BJ (cell line): ENCODE measurements at places on chromosomes 2 and 18.

- DNase-seq, result no peak
Observed at GRCh38 chr2:10525573-10526265, 77.6 kb upstream of the ODC1 start.

DNA sequence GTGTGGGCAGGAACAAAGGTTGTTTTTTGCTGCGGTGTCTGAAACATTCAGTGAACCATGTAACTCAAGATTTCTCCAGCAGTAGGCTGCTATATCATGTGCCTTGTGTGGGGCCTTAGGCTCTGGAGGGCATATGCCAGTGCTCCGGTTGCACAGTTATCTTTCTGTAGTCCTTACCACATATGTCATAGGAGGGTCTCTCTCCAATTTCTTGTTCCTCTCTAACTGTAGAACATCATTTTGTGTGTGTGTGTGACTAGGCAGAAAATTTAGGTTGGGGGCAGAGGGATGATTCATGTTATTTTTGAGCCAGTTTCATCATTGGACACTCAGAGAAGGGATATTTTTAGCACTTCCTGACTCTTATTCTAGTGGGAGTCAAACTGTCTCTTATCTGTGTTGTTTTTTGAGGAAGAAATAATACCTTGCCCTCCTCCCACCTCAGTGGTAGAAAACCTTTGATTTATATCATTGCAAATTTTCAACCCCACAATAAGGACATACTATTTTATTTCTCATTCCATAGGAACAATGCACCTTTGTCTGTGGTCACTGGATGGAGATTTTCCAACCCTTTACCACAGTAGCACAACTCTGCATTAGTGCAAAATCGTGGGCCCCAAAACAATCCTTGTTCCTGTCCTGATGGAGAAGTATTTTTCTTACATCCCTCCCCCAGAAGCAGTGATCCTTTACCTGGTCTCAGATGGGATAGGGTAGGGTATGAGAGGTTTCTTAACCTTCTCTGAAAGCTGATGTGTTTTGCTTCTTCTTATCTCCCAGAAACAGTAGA, 113.9 kb downstream of the CCDC74A start:
- no peak for DNase-seq

- DNase-seq, result no peak
Observed at GRCh38 chr18:70411307-70411706, 122.5 kb downstream of the SOCS6 start.

DNA sequence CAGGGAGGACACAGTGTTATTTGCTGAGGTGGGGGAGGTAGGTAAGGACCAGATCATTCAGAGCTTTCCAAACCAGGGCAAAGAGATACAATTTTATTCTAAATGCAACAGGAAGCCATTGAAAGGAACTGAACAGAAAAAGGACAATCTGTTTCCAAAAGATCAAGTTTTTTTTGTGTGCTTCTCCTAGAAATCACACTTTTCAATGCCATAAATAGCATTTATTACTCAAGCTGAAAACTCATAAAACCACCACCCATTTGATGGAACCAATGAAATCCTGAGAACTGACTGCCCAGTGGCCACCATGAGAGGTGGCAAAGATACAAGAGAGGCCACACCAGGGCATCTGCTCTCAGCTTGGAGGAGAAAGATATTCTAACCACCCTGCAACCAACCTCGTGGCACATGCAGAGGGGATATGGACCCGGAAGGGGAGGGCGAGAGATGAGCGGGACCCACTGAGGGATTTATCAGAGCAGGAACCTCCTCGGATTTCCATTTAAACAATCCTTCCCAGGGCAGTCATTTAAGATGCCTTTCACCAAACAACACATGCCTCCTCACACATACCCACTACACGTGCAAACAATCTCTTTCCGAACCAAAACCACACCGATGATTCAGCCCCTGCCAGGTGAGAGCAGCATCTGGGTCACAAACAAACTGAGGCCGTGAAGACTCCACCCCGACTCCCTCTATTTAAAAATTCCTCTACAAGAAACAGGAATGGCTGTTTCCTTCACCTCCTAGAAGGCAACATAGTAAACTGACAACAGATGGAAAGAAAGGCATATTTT, 8.8 kb downstream of the CYB5A start:
- no peak for DNase-seq

DNA sequence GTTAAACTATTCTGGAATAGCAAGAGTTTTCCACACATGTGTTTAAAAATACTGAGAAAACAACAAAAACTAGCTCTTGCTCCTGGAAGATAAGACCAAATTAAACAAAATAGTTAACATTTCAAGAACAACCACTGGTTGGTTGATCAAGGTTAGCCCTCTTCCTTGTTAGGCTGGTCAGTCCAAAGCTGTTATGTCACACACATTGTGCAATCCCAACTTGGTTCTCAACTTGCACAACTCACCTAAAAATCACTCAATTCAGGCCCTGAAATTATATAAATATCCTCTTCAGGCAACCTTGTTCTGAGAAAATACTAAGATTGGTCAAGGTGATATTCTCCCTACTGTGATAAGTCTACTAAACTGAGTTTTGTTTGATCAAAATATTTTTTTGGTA, 169.7 kb upstream of the LRP1B start:
- DNase-seq, result no peak

- DNase-seq, result no peak
Observed at GRCh38 chr2:167749660-167750059, 497.7 kb downstream of the STK39 start.

DNA sequence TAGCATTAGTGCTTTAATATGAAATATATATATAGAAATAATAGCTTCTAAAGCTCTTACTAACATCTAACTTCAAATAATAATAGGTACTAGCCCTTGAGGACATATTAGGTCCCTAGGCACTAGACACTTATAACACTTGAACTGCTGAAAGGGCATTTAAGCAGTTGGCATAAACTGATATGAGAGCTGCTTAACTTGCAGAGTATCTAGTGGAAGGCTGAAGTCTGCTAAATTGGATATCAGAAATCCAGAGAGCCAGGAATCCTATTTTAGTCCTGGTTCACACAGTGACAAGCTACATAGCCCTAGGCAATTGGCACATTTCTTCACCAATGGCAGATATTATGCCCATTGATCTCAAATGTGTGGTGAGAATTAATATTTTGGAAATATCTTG, 326.9 kb upstream of the UBE2E3 start:
- DNase-seq, result no peak

- no peak for DNase-seq
Observed at GRCh38 chr18:12973562-12974213, 17.5 kb upstream of the CEP192 start.

- no peak for DNase-seq
Observed at GRCh38 chr2:241198381-241199279, 10.2 kb downstream of the ANO7 start.

DNA sequence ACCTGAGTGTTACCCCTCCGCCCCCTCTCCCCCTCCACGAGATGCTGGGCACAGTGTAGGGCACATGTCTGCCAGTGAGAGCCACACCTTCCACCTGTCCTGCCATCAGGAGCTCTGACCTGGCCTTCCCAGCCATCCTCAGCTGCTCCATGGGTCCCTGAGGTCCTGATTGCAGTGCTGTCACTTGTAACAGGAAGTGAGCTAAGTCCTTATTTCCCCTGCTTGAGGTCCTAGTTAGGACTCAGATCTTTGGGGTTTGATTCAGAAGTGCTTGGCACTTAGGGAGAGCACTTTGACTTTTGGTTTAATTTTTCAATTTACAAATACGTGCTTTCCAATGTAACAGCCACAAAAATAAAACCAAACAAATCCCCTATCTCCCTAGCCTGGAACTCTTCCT, 125.5 kb downstream of the WDSUB1 start:
- no peak for DNase-seq

- DNase-seq, result no peak
Observed at GRCh38 chr2:37663390-37663789, 8.1 kb downstream of the CDC42EP3 start.

DNA sequence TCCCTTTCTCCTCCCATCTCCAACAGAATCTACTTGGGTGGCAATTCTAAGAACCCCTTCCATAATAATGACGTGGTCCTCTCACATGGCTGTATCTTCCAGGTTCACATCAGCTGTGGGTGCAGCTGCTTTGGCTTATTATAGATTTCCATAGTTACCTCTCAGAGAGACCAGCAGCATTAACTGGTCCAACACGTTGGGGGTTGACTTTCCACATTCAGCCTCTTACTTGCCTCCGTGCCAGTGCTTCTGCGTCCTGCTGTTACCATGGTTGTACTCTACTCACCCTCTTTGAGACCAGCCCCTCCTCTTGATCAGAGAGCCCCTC, 570.7 kb downstream of the PLCL1 start:
- DNase-seq, result no peak

GRCh38 chr2:43041661-43042360, 184.6 kb downstream of the ZFP36L2 start:
- DNase-seq, result peak; percentile 89

DNA sequence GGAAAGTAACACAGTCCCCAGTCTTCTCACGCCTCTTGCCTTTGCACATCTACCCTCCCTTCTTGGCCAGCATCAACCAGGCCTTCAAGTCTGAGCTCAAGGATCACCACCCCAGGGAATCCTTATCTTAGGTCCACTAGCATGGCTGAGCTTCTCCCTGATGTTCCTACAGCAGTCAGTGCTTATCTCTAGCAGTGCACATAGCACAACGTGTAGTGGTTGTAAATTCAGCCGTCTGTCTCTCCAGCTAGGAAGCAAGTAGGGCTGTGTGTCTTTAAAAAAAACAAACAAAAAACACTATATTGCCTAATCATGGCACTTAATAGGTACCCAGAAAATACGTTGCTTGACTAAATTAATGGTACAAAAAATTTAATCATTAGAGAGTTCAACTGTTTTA, 29.2 kb downstream of the KCNG3 start:
- no peak for DNase-seq

DNA sequence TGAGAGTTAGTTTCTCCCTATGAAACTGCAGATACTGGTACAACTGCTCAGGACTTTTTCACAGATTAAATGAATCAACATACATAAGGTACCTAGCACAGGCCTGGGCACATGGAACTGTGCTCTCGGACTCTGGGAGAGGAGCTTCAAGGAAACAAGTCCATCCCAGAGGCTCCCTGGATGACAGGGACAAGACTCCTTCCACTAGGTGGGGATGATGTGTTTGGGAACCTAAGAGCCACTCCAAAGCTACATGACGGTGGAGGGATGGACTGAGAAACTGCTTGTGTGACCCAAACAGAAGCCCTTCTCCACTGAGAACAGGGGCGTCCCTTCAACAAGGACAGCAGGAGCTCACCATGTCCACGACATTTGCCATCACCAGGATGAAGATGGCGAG, 37.1 kb downstream of the CENPO start:
- no peak for DNase-seq

- no peak for DNase-seq
Observed at GRCh38 chr2:198008230-198008629, 203.8 kb downstream of the PLCL1 start.

- peak; percentile 94 for DNase-seq
Observed at GRCh38 chr2:237278568-237278967, 135.4 kb downstream of the COL6A3 start.

DNA sequence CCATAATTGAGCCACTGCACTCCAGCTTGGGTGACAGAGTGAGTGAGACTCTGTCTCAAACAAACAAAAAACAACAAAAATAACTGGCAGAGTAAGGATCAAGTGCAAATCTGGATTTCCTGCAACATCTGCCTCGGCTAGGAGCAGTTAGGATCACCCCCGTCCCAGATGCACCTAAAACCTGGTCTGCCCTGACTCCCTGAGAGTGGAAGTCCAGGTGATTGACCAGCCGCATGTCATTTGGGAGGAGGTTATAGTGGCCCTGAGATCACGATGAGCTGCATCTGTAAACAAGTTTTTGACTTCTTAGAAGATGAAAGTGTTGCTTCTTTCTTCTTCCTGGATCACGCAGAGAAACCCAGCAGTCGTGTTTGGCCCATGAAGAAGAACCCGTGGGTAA, 5.0 kb upstream of the ESPNL start:
- DNase-seq, result no peak

- no peak for DNase-seq
Observed at GRCh38 chr2:233323851-233324250, 16.2 kb downstream of the SAG start.

GRCh38 chr2:192749611-192750200, 555.0 kb upstream of the TMEFF2 start:
- DNase-seq, result no peak

DNA sequence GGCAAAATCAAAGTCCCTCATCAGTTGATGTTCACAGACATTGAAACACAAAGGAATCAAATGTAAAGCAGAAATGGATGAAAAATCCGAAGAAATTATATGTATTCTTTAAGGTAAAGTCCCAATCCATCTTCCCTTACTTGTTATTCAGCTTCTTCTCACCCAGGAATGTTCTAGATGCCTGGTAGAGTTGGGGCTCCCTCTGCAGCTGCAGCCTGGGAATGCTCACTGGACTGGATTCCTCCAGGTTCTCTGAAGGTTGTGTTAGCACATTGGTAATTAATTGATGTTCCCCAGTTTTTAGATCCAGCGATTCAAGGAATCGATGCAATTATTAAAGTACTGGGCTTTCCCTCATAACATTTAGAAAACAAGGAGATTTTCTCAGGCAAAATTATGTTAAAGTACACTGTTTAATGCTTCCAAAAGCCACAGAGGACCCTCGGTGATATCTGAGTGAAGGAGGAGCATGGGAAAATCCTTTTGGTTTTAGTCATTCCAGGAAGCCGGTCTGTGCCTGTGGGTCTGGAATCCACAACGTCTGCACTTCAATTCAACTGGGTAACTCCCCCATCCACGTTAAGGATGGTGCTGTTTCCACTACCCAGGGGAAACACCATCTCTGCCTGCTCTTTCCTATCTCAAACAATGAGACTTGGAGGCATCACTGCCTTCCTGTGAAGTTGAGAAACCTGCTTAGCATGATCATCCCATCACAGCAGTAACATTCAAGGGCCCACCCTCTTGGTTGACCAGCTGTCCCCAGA, 22.0 kb downstream of the NTSR2 start:
- no peak for DNase-seq

- DNase-seq, result no peak
Observed at GRCh38 chr2:69952336-69953115, 8.9 kb downstream of the ASPRV1 start.

DNA sequence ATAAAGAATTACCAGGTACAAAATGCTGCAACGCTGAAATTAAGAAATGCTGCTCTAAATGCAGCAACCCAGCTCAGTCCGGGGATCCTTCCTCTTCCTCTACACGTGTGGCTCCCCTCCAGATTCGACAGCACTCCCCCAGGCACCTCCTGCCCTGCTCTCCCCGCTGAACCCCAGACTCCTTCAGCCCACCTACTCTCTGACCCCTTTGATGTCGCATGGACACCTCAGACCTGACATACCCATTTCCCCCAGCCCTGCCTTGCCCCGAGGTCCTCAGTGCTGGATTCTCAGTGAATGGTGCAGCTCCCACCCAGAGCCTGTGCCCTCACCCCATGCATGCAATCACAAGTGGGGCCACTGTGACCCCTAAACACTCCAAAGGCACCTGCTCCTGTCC, 4.6 kb upstream of the ADRA2B start:
- no peak for DNase-seq

DNA sequence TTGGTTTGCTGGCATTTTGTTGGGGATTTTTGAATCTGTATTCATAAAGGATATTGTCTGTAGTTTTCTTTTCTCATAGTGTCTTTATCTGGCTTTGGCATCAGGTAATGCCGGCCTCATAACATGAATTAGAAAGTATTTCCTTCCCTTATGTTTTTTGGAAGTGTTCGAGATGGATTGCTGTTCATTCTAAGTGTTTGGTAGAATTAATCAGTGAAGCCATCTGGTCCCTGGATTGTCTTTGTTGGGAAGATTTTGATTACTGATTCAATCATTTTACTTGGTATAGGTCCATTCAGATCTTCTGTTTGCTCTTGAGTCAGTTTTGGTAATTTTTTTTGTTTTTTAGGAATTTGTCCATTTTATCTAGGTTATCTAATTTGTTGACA, 22.3 kb downstream of the KIAA1328 start:
- no peak for DNase-seq
